Activated CD8-positive, alpha-beta T cell treated with anti-CD3 and anti-CD28 coated beads for 36 hours (primary cell): ENCODE measurements at places on chromosomes 3 and 15. TPM values are rescaled to one million over a fixed set of nuclear protein-coding genes. Genes with fewer than 3 reads are reported as not detected.

DNA sequence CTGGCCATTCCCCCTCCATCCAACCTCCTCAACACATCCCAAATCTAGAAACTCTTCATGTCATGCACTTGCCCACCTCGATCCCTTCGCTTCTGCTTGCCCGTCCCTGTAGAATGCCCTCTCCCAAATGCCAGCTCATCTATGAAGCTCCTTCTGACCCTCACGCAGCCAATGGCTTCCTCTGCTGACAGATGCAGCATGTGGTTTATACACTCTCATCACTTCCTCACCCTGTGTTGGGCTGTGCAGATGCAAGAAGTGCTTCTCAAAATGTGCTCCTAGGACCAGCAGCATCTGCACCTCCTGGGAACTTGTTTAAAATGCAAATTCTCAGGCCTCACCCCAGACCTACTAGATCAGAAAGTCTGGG, 51.7 kb downstream of the SEMA5B start:
- DNase-seq, result peak; percentile 38

DNA sequence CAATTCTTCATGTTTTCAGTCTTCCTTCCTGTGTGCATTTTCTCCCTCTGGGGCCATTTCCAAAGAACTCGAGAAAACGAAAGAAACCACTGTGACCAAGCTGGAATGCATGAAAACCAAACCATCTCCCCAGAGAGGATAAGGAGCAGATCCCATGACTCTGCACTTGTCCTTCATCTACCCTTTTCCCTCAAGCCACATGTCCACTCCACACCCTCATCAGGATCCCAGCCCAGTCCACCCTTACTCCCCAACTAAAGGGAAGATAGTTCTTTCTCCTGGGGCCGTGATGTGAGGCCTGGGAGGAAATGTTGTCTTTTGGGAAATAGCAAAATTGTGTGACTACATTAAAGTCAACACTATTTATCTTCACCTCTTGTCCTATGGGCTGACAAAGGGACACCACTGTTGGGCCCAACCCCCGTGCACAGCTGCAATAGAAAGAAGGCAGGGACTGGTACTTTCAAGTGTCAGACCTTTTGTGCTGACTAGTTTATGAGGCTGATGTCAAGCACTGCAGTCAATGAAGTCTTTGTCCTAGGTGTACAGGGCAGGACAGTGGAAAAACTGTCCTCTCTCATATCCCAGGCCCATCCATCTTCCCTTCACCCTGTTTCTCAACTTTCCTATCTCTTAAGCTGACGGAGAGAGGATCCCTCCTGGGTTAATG, 487.1 kb upstream of the NR2F2 start:
- no peak for DNase-seq

DNA sequence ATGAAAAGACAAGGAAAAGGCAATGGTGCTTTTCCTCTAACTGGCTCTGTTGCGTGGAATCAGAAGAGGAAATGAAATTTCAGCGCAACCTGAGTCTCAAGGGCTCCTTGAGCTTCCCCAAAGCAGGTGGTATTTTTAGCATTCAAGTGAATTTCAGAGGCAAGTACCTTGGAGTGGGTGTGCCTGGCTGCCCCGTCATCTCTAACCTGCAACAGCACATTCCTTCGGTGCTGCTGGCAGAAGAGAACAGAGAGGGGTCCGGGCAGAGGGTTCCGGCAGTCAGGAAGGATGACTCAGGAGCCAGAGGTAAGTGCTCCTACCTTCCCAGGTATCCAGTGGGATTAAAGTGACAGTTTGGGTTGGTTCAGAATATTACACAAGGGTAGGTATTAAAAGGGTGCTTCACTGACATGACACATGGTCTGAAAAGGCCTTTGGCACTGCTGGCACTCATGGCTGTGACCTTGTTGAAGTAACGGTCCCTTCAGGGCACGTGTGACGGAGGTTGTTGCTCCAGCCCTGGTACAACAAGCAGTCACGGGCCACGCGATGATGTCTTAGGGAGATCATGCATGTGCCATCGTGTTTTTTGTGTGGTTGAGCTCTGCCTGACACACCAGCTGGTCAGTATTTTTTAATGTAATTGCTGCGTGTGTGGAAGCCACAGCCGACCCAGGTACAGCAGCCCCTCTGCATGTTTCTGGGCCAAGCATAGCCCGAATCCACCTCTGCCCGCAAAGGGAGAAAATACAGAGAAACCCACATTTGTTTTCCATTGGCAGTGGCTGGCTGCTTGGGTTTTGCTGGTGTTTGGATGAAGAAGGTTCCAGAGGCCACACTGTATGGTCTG, 75.7 kb downstream of the LRRK1 start:
- no peak for DNase-seq

GRCh38 chr3:150319900-150320299, 88.2 kb upstream of the TSC22D2 start:
- no peak for DNase-seq

- no peak for DNase-seq
Observed at GRCh38 chr3:140465988-140466387, 211.9 kb upstream of the TRIM42 start.

HYAL1 gene
- total RNA-seq, result not detected

ZNF80 gene
- 2.3 TPM for total RNA-seq

- DNase-seq, result peak; percentile 46
Observed at GRCh38 chr3:171172070-171172469, 145.6 kb upstream of the SLC2A2 start.

DNA sequence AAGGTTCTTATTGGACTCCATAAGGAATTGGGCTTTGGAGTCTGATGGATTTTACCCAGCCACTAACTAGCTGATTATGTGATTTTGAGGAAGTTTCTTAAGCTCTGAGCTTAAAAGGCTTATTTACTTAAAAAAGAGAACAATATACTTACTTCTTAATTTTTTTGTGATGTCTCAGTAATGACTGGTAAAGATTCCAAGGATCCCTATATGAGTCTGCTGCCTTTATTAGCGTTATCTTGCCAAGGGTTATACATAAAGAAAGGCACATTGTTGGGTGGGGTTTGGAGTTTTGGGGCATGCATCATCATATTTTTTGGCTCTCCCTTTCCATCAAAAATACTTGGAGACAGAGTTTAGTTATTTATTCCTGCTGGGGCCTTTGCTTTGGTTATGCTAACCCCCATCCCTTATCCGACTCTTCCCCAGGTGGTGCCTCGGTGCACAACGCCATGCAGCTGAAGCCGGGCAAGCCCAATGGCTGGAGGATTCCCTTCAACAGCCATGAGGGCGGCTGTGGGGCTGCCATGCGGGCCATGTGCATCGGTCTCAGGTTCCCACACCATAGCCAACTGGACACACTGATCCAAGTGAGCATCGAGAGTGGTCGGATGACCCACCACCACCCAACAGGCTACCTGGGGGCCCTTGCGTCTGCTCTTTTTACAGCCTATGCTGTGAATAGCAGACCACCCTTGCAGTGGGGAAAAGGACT, 6.7 kb downstream of the ADPRH start:
- no peak for DNase-seq

GRCh38 chr3:123072564-123072963, 5.7 kb downstream of the PDIA5 start:
- DNase-seq, result no peak

DNA sequence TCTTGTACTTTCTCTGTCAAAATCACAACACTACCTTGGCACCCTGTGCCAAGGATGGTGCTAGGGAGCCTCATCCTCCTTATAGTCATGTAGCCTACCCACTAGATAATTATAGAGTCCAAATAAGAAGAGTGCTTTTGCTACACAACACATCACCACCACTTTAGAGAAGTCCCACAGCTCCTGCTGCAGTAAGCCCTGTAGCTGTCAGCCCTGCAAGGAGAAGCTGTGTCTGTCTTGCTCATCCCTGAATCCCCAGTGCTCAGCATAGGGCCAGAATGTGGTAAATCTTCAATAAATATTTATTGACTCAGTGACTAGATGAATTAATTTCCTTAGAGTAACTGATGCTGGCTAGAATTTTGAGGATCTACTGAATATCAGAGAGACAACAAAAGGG, 190.8 kb downstream of the ZNF621 start:
- no peak for DNase-seq

GRCh38 chr15:75903331-75904239, at the start of gene FBXO22:
Gene FBXO22 (plus strand): TSS chr15:75903878. CDS start chr15:75903964, 86 bp downstream.
- DNase-seq, result peak; percentile 95

DNA sequence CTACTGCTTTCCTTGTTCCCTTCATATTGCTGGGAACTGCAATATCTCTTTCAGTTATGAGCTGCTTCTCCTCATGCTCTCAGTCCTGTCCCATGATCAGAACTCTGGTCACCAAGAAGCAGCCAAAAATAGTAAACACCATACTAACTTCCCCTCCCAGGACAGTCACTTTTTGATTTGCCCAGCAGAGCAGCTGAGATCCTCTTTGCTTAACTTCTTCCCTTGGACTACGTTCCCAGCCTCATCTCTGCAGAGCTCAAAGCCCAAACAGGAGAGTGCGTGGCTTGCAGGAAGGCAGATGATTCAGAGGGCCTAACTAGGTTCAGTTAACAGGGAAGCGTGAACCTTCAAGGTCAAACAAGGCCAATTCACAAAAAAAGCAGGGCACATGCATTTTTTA, 153.2 kb downstream of the CTNNB1 start:
- no peak for DNase-seq

GRCh38 chr3:14206548-14207177, 28.0 kb downstream of the LSM3 start:
- DNase-seq, result no peak

GRCh38 chr15:84814916-84815315, 2.2 kb upstream of the ALPK3 start:
- DNase-seq, result no peak

DNA sequence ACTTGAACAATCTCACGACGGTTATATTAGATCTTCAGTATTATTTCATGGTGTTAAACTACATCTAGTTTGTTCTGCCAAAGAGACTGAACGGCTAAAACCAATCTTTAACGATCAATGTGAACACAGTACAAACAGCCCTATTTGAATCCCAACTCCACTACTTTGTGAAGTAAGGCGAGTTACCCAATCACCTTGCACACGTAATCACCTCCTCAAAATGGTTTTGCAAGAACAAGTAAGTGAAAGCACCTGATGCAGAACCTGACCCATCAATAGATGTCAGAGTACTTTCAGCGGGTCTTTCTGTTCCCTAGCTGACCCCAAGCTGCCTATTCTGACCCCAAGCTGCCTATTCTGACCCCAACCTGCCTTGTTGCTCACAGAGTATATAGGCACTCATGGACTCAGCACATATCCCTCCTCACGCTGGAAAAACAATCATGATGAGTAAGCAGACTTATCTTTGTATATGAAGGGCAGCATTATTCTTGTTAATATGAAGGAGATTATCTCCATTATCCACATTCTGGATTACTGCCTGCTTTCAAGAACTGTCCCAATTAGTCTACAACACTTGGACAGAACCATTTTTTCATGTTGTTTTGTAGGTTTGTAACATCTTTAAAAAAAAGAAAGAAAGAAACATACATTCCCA, 3.7 kb downstream of the KPNA1 start:
- no peak for DNase-seq

- no peak for DNase-seq
Observed at GRCh38 chr3:124680521-124680920, 49.7 kb upstream of the UMPS start.

GRCh38 chr3:142973217-142974009, 9.9 kb upstream of the PAQR9 start:
- no peak for DNase-seq

GRCh38 chr15:69957175-69957574, 140.5 kb downstream of the TLE3 start:
- DNase-seq, result peak; percentile 9

GRCh38 chr3:46351646-46352045, 2.3 kb upstream of the CCR2 start:
- DNase-seq, result no peak

GRCh38 chr15:92653836-92654539, 1.6 kb downstream of the FAM174B start:
- no peak for DNase-seq

DNA sequence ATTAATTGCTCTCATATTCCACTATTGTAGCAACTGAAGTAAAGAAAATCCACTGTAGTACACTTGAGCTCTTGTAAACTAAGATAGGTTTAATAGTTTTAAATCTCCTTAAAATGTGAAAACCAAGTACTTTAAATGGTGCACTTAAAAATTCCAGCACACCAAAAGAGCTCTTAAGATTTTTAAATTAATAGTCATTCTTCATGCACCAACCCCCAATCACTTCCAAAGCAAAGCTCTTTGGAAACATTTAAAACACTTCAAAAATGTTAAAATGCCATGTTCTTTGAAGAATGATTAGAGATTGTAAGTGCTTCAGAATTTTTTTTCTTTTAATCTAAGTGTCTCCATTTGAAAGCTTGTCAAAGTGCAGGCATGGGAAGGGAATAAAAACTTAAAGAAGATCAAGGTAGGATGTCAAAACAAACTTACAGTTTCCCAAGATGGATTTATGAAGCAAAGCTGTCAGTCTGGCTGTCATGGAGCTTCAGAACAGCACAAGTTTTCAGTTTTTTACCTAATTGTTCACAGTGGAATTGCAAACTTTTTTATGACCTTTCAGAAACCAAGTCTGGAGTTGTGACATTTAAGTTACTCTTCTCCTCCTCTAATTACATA, 84.3 kb downstream of the ARPP21 start:
- no peak for DNase-seq

GRCh38 chr3:148068466-148068865, 629.2 kb upstream of the AGTR1 start:
- DNase-seq, result no peak

GOLGA8M gene
- 1.0 TPM for total RNA-seq

LSAMP gene
- not detected for total RNA-seq

GRCh38 chr15:67957435-67958132, 96.5 kb upstream of the PIAS1 start:
- no peak for DNase-seq

DNA sequence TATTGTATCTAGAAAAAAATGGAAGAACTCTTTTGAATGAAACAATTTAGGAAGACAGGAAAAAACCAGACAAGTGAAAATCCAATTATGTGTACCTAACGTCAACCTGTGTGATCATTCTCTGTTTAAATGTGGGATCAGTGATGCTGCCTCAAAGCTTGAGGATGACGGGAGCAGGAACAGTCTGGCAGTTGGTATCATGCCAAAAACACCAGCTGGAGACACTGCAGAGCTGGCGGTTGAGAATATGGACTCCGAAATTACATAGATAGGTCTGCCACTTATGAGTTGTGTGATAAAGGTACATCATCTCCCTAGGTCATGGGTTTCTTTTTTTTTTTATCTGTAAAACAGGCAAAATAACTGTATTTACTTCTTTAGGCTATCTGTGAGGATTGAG, 480.5 kb downstream of the CNTN4 start:
- DNase-seq, result no peak

DNA sequence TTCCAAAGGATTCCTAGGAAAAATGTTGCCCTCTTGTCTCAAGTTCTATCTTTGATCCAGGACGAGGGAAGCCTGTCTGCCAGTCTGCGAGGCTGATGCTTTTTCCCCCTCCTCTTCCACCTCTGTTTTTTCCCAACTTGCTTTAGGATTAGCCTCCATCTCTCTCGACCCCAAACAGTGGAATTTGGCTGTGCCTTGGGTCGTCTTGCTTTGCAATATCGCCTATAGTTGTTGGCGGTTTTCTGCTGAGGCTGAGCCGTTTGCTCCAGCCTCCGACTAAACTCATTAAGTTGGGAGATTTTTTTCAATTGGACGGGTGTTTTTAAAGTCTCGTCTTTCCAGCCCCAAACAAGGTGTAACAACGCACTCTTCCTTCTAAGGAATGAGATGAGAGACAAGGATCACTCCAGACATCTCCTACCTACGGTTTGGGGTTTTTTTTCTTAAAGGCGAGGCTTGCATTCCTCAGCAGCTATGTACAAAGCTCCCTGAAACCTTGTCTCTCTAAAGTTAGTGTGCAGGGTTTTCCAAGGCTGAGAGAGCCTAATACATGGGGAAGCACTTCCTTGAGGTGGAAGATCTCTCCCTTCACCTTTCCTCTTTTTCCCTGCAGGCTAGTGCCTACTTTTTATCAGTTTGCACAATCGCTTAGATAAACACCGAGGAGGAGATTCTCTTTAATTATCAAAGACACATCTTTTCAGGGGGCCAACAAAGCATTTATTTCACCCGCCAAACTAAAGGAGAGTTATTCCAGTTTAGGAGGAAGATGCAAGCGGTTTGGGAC, 4.8 kb upstream of the NR2F2 start:
- DNase-seq, result no peak
